NCI-H1930 (cell line): ENCODE measurements at places on chromosomes 4 and X.

DNA sequence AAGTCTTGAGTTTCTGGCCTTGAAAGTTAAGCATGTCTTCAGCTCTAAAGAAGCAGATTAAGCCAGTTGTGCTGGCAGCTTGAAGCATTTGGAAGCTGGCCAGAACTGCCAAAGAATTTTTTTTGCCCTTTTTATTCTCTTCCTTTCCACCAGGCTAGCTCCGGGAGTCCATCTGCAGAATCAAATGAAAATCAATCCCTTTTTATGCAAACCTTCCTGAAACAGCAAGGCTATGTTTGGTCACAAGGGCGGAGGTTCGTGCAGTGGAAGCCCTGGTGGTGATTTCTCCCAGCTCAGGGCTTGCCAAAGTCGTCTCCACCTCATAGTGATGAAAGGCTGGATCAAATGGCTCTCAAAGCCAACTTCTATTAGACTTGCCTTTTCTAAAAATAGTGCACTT is 21.6 kb upstream of the C4orf54 start:
- no peak for DNase-seq

GRCh38 chrX:150643271-150643670 is 49.9 kb upstream of the MTMR1 start:
- DNase-seq = no peak

GRCh38 chr4:79982601-79983322 is 90.3 kb downstream of the ANTXR2 start:
- no peak for DNase-seq

- no peak for DNase-seq
Measured at GRCh38 chr4:113987382-113987941, 8.0 kb upstream of the ARSJ start.

DNA sequence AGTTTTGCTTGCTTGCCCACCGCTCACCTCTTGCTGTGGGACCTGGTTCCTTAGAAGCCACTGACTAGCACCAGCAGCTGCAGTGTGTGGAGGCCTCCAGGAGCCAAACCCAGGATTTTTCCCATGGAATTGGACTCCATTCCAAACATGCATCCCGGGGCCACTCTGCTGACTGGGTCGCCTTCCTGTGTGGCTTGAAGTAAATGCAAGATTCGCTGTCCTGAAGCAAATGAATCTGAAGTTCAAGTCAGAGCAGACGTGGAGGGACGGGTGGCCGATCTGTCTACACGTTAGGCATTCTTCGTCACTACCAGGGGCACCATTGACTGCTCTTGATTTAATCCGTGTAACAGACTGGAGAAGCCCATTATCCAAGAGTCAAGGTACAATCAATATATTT is 109.0 kb downstream of the SHOX start:
- DNase-seq = no peak

GRCh38 chr4:65538571-65538970 is 131.7 kb downstream of the EPHA5 start:
- DNase-seq = no peak

DNA sequence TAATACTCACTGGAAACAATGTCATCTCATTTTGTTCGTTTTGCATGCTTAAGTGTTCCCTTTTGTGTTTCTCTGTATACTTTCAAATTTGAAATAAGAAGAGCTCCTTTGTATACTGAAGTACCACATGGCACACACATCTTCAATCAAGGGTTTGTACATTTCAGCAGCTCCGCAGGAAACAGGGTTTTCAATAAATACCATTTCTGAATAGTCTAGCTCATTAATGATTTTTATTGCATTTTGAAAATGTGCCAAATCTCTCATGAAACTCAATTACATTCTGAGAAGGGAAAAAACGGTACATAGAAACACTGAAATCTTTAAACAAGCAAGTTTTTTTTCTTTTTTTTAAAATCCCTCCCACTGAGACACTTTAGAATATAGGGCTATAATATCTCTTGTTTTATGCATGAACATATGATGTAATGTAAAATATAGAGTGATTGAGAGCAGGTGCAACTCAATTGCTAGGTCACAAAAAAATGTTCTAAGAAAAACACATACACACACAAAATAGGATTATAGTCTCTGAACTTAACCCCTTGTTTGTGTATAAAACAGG is 914.2 kb upstream of the PCDH7 start:
- no peak for DNase-seq

GRCh38 chr4:1683736-1684505 is at the start of gene FAM53A:
TSS of gene FAM53A (minus strand) at chr4:1684313. CDS start at chr4:1668741, 15,572 bp downstream.
- peak; percentile 85 for DNase-seq

DNA sequence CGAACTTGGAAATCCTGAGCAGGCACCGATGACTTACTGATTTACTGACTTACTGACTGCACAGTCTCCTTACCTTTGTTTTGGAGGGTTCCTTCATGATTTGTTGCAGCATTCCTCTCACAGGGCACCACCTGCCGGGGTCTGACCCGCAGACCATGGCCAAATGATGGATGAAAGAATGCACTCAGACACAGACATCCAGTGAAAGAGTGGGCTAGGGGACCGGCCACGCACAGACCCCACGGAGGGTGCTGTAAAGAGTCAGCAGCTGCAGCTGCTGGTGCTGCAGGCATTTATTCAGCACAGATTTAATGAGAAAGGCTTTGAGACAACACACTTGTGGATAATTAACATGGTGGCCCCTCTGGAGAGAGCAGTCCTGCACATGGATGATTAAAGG is 3.4 kb downstream of the MAGEB5 start:
- no peak for DNase-seq

DNA sequence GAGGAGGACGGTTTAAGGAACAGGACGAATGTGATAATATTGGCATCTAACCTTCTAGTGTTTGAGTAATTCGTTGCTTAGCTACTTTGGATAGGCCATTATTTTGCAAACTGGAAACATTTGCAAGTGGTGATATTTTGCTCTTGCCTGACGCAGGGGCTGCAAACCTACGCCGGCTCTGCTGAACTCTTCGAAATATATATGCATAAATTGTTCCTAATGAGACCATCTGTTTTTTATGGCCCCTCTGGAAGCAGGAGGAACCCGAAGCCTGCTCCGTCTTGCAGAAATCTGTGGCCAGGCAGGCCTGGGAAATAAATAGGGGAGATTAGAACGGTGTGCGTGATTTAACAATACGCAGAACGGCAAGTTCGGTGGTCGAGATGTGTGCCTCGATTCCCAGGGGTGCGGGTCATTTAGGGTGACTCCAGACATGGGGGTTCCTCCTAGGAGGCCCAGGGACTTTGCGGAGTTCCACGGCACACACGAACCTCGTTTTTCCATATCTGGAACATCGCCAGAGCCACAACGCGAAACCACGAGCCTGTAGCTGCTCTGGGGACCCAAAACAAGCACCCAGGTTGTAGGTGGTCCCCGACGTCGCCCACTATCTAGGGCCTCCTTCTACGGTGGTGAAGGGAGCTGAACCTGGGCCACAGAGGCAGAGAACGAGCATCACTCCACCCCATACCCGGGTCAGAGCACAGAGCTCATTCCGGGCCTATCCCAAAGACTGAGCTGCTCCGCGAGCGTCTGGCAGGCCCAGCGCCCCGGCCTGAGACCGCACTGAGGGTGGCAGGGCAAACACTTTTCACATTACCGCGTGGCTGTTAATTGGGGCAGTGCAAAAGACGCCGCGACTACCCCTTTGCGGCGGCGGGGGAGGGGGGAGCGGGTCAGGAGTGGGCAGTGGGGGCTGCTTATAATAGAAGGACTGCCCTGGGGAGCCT is 89.7 kb downstream of the BCOR start:
- no peak for DNase-seq

- DNase-seq = no peak
Measured at GRCh38 chr4:159266981-159267868, 164.3 kb downstream of the RAPGEF2 start.

GRCh38 chr4:62226082-62226481 is 1026.0 kb downstream of the ADGRL3 start:
- no peak for DNase-seq

GRCh38 chr4:48565362-48566033 is 75.4 kb downstream of the ZAR1 start:
- no peak for DNase-seq

GRCh38 chr4:876780-877179 is 50.9 kb upstream of the CPLX1 start:
- no peak for DNase-seq

GRCh38 chr4:151988591-151988990 is 227.8 kb upstream of the GATB start:
- DNase-seq = no peak

DNA sequence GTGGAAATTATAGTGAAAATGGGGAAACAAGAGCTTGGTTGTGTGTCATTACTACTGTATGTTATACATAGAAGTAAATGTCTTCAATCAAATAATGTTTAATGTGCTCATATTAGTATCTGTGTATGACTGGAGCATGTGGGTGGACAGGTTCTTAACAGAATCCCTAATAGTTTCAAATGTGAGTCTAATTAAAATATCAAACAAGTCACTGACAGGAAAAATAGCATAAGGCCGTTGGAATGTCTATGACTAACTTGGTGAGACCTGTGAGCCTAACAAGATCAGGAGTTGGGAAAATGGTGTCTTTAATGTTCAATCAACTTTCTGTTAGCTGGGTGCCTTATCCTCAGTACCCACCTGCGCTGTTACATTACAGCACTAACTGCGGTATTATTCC is 6.2 kb upstream of the CXCL3 start:
- no peak for DNase-seq

DNA sequence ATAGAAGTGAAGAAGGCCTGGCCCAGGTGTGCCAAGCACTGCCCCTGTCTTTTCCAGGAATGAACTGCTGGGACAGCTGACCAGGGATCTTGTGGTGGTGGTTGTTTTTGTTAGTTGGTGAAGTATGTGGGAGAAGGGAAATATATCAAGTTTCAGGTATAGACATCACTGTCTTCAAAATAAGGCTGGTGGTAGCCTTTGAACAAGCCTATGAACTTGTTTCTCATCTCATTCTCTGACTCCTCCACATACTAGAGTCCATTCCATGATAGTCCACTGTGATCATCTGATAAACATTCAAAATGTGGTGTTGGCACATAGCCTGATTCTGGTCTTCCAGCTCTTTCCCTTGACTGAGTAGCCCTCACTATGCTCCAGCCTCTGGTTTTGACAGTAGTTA is 303.7 kb downstream of the CAMK2D start:
- DNase-seq = no peak

DNA sequence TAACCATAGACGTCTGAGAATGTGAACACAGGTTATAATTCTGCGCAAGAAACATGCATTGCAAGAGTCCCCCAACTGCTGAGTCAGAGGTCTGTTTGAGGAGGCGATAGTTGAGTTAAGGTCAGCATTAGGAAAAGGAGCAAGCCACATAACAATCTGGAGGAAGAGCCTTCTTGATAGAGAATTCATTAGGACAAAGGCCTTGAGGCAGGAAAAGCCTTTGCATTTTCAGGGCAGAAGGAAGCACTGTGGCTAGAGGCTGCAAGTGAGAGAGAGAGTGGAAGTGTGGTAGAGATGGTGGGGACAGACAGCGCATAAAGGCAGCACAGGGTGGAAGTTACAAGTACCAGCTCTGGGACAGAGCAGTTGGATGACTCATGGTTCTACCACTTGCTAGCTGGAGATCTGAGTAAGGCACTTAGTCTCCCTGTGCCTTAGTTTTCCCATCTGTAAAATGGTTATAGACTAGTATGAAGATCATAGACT is 125.8 kb upstream of the LNX1 start:
- DNase-seq = no peak

DNA sequence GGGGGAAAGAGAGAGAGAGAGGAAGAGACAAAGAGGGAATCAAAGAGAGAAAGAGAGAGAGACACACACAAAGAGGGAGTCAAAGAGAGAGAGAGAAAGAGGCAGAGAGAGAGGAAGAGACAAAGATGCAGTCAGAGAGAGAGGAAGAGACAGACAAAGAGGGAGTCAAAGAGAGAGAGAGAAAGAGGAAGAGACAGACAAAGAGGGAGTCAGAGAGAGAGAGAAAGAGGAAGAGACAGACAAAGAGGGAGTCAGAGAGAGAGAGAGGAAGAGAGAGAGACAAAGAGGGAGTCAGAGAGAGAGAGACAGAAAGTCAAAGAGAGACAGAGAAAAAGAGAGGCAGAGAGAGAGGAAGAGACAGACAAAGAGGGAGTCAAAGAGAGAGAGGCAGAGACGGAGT is 45.5 kb downstream of the MAGEA9 start:
- DNase-seq = no peak

DNA sequence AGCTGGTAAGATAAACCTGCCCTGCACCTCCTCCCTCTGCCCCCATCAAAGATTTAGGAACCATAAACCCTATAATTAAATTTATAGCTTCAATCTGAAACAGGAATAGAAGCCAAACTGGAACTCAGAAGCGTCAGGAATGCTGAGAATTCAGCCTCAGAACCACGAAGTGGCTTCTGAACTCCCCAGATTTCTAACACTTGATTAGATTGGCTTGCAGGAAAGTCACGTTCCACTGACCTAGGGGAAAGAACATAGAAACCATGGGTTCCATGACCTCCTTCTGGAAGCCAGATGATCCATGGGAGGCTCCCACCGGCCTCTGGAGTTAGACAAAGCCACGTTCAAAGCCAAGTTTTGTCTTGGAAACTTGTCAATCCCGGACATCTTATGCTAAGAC is 356.5 kb downstream of the MID1IP1 start:
- DNase-seq = no peak

- peak; percentile 59 for DNase-seq
Measured at GRCh38 chr4:123564758-123565346, 168.3 kb downstream of the SPRY1 start.

DNA sequence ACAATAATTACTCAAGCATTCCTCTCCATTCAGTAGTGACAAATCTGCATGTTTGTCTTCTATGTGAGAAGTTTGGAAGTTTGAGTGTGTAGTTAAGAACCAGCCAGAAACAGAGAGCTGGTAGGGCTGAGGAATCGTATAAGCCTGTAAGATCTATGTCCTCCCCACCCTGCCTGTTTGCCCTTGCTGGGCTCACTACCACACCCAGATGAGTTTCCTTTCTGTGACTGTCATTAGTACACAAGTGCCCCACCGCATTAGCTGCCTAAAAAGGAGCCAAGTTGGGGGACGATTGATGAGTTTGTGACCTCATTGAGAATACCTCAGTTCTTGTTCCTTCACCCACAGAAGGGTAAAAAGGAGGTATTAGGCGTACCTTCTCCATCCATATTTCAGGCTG is 28.3 kb downstream of the DOCK11 start:
- no peak for DNase-seq
